ENCODE measurements at places on chromosomes 12 and 14. TPM values are rescaled to one million over a fixed set of nuclear protein-coding genes. Genes with fewer than 3 reads are reported as not detected.

Gene E2F7
- 16.5 TPM for total RNA-seq

Gene LRP1-AS
- not detected for total RNA-seq

Gene CHPT1
- total RNA-seq: 32.7 TPM

Gene KRT73
- total RNA-seq: not detected
